Smooth muscle cell of the pulmonary artery (primary cell): ENCODE measurements at places on chromosomes 1 and 21. TPM values are rescaled to one million over a fixed set of nuclear protein-coding genes. Genes with fewer than 3 reads are reported as not detected.

Gene B4GALT2
- total RNA-seq, result 116 and 142 TPM in 2 replicates

Gene IFNAR2
- 9.1 TPM in 2 replicates for total RNA-seq

Gene GLMN
- total RNA-seq, result 3.8 and 4.7 TPM in 2 replicates

Gene OR2T33
- total RNA-seq, result not detected in 2 replicates

Gene CD5L
- not detected in 2 replicates for total RNA-seq
